ENCODE measurements at places on chromosomes 3 and 15.

DNA sequence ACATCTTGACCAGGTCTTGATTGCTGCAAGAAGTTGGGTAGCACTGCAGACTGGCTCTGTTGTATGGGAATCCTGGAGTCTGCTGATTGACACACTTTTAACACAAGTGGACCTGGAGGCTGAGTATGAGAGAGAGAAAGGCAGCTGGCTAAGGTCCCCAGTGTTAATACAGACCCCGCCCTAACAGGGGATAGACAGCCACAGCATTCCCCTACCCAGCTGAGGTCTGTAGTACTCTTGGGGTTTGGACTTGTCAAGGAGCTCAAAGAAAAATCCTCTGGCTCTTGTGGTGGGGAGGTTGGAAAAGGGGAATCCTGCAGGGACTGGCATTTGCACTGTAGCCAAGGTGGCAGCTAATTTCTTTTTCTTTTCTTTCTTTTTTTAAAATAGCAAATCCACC, 192.7 kb downstream of the ZNF621 start:
- no peak for DNase-seq

DNA sequence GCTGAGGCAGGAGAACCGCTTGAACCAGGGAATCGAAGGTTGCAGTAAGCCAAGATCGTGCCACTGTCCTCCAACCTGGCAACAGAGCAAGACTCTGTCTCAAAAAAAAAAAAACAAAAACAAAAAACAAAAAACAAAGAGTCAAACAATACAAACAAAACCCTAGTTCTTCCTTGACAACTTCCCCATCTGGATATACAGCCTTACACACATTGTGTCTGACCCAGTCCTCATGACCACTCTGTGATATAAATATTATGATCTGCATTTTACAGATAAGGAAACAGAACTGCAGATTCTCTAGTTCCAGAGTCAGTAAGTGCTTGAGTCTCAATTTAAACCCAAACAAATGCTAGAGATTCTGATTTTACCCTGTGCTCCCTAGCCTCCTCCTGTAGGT, 4.8 kb upstream of the ESYT3 start:
- no peak for DNase-seq

- no peak for DNase-seq
These were observed 149.0 kb downstream of the APBA2 start for GRCh38 chr15:29034593-29035335.

GRCh38 chr3:120559242-120560061, 36.7 kb upstream of the NDUFB4 start:
- peak; percentile 26 for DNase-seq

DNA sequence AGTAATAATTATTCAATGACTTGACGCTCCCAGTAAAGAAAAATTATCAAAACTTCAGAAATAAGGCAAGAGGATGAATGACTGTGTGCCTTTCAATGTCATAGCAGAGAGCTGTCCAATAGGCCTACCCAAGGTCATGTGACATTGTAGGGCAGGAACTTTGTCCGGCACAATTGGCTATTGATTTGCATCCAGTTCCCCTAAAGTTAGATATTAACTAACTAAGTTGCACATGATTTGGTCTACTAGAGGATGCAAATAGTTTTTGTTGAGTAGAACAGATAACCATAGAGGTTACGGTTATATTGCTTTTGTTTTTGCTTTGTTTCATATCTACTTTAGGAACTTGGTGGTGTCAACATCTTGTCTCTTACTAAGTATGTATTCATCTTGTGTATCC, 127.9 kb upstream of the PFN2 start:
- DNase-seq = no peak

DNA sequence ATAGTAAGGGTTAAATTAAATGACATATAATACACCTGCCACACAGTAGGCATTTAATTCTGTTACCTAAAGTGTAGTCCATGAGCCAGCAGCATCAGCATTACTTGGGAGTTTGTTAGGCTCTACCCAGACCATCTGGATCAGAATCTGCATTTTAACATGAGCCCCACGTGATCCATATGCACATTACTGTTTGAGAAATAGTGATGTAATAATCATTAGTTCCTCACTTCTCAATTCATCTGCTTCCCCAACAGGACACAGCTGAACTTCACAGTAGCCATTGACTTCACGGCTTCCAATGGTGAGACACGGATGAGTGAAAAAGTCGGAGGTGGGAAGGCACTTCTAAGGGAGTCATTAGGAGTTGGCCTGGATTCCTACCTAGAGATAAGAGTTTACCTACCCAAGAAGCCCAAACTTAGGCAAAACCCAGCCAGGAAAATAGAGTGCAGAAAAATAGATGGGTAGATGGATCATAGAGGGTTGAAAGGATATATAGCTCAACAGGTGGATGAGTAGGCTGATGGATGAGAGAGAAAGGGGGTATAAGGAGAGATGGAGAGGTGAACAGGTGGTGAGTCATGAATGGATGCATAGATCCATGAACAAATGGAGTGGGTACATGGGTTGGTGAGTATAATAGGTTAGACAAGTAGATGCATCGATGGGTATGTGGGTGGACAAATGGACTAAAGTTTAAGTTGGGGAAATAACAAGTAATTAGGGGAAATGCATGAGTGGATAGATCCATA, 13.3 kb downstream of the CPNE9 start:
- no peak for DNase-seq

DNA sequence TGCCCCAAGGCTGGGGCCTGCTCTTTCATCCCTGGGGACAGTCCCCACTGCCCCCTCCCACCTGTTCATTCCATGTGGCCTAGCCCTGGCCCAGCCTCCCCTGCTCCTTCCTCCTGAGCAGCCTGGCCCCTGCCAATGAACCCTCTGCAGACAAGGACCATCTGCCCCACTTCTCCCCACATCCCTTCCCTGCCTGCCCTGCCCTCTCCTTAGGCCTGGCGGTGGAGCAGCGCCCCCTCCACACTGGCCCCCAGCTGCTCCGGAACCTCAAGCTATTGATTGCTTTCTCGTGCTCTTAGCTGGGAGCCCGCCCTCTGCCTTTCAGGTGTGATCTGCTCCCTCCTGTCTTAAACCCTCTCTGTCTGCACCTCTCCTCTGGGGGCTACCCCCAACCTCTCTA, 8.0 kb downstream of the PLXNA1 start:
- no peak for DNase-seq

GRCh38 chr15:78374436-78375393, 34.6 kb downstream of the CRABP1 start:
- no peak for DNase-seq

DNA sequence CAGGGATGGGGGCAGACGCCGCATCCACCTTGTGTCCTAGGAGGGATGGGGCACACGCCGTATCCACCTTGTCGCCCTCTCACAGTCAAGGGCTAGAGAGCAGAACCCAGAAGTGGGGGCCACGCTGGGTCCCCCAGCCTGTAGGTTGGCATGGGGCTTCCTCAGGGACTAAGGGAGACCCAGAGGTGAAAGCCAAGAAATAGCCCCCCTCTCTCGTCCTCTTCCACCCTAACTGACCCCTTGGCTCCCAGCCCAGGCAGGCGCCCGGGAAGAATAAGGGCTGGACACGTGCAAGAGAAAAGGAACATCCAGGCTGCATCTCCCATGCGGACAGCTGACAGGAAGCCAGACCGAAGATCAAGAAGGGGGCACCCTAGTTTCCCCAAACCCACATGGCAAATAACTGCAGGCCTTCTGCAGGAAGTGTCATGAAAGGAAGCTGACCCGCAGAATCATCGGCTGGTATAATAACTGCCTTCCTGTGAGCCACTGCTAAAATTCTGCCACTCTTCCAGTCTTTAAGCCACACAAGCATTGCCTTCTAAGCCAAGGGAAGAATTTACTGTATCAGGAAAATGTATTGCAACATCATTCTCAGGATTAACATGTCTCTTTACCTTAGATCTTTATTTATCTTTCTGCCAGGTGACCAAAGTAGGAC, 38.5 kb upstream of the TFRC start:
- DNase-seq = no peak

DNA sequence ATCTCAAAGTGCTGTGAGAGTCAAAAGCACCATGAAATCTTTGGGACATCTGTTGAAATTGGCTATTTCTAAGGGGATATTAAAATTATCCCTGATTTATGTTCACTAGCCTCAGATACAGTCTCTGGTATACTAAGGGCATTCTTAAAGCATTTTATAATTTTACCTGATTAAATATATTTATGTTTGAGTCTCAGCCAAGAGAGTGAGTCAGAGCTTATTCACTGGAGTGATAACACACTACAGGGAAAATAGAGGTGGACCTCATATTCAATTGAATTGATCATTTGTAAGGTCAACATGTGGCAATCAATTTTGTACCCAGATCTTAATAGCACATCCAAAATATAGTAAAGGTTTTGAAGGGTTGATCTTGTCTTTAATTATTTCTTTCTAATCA, 733.6 kb downstream of the EPHA3 start:
- DNase-seq = no peak

GRCh38 chr15:54836052-54836795, 360.5 kb downstream of the RSL24D1 start:
- DNase-seq = no peak

- DNase-seq = no peak
These were observed 25.7 kb downstream of the PARP16 start for GRCh38 chr15:65260968-65261367.
